ENCODE measurements at places on chromosomes 2 and 18.
A peak's percentile ranks its signal among the peaks of the same experiment; 100 is the strongest.

- no peak for DNase-seq
Observed at GRCh38 chr2:190717764-190718651, 69.1 kb downstream of the NAB1 start.

- no peak for DNase-seq
Observed at GRCh38 chr2:181107628-181107945, 127.2 kb downstream of the UBE2E3 start.

GRCh38 chr18:75115514-75115913 lies 93.4 kb downstream of the PTGR3 start:
- no peak for DNase-seq

DNA sequence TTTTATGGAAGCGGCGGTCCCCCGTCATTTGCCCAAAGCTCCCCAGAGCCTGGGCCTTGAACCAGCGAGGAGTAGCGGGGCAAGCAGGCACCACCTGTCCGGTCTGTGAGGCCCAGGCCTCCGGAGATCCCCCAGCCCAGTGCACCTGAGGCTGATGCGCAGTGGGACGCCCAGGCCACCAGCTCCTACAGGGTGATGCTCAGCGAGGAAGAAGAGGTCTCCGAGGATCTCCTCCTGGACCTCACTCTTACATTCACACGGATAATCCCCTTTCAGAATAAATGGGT lies 220.2 kb downstream of the NDUFA10 start:
- DNase-seq, result peak; percentile 6

- no peak for DNase-seq
Observed at GRCh38 chr2:132419235-132419634, 2.6 kb downstream of the GPR39 start.

GRCh38 chr2:128925631-128926030 lies 607.0 kb upstream of the HS6ST1 start:
- DNase-seq, result no peak

GRCh38 chr2:108385411-108386071 lies 7.8 kb downstream of the SULT1C4 start:
- no peak for DNase-seq

- DNase-seq, result no peak
Observed at GRCh38 chr2:109633284-109633961, 19.3 kb downstream of the SOWAHC start.

DNA sequence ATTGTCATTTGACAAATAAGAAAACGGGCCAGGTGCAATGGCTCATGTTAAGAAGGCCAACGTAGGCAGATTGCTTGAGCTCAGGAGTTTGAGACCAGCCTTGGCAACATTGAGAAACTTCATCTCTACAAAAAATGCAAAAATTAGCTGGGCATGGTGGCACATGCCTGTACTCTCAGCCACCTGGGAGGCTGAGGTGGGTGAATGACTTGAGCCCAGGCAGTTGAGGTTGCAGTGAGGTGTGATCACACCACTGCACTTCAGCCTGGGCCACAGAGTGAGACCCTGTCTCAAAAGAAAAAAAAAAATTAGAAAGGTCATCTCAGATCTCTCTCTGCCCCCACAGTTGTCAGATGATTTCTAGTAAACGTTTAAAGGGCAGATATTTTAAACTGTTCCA lies 4.4 kb downstream of the SESTD1 start:
- no peak for DNase-seq

GRCh38 chr2:106789185-106789584 lies 96.8 kb downstream of the ST6GAL2 start:
- DNase-seq, result no peak

DNA sequence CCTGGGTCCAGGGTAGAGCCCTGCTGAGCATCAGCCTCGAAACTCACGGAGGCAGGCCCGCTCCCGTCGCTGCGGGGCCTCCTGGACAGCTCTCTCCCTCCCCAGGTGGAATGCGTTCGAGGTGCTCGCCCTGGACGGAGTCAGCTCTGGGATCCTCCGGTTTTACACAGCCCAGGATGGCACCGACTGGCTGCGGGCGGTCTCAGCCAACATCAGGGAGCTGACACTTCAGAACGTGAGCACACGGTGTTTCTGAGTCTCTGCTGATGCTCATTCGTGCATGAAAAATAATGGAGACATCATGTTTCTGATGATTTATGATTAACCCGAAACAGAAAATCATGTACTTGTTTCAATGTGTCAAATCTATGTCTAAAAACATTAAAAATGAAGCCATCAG lies 175.5 kb upstream of the TPO start:
- DNase-seq, result no peak

GRCh38 chr18:44341759-44342158 lies 338.9 kb upstream of the SETBP1 start:
- DNase-seq, result no peak

DNA sequence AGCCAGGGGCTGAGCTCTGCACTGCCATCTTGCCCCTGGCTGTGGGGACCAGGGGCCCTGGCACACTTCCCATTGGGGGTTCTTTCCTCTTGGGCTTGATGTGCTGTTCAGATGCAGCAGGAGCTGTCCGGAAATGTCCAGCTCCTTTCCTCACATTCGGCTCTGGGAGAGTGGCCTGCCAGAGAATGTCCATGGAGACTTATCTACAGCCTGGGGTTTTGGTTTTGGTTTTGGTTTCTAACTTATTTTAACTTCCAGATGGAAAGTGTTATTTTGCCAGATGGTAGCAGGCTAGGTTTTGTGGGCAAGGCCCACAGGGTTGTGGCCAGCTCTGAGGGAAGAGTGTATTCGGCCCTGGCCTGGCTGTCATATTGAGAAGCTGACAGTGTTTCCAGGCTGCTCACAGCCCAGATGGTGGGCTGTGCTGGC lies 177.3 kb downstream of the ANKRD30B start:
- no peak for DNase-seq

- no peak for DNase-seq
Observed at GRCh38 chr18:23967321-23968089, 47.0 kb upstream of the TTC39C start.

- no peak for DNase-seq
Observed at GRCh38 chr18:2655954-2656236, 369 bp downstream of the SMCHD1 start.

DNA sequence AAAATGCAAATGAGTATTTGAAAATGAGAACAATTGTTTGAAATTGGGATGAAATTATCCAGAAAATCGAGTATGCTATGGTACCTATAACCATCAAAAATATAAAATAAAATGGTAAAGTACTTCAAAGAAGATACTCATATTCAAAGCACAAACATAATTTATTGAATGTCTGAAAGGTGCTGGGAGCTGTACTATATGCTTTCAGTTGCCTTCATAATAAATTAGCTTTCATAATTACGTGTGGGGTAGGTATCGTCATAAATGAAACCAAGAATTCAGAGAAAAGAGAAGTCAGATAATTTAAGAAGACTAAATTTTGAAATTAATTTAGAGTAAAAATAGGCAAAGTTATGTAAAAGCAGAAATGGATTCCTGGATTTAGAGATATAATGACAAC lies 721.9 kb upstream of the ACVR2A start:
- DNase-seq, result no peak

DNA sequence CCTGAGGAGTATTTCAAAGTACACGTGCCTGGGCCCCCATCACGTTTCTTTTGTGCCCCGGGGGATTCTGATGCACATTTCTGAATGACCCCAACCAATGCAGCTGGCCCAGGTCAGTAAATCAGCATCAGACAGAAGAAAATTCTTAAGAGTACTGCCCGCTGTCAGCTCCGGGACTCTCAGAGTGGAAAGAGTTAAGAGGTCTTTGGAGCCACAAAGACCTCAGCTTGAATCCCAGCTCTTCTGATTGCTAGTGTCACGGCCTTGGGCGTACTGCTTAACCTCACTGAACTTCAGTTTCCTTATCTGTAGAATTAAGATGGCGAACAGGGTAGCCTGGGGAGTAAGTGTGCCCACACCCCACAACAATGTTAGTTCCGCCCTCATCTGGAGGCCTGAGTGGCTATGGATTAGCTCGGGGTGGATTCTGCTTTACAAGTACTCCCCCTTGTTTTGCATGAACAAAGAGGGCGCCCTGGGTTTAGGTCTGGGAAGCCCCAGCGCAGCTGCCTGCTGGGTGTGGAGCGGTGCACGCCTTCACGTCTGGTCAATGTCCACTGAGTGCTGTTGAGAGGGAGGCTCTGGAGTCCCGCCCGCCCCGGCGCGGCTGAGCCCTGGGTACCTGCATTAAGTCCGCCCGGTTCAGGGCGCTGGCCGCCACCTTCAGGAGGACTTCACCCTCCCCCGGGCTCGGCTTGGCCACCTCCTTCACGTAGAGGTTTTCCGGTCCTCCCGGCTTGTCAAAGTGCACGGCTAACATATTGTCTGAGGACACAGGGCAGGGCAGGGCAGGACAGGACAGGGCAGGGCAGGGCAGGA lies 858 bp downstream of the TP53I3 start:
- peak; percentile 74 for DNase-seq

DNA sequence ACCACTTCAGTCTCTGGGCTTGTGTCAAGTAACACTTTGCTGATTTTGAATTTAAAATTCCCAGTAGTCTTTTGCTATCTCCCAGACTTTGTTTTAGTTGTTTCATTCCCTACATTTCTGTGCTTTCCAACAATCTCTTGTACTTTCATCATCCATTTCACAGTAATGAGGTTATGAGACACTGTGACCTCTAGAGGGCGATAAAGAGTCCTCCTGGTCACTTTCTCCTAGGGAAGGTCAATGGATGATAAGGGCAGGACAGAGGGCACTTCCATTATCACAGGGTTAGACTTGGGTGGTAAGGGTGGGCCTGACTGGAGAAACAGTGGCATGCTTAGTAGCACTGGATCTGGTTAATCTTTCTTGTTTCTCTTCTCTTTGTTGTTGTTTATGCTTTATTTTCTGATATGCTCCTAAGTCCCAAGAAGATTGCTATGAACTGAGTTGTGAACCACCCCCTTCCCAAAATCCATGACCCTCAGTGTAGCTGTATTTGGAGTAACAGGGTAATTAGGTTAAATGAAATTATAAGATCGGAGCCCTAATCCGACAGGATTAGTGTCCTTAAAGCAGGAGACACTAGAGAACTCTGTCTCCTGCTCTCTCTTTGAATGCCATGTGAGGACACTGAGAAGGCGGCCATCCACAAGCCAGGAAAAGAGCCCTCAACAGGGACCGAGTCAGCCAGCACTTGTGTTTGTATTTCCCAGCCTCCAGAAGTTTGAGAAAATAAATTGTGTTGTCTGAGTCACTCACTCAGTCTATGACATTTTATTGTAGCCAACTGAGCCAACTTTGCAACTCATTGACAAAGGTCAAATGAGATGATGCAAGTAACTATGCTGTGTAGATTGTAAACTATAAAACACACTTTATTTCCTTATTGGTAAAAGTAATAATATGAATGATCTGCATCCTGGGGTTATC lies 779.2 kb downstream of the CNTNAP5 start:
- no peak for DNase-seq

GRCh38 chr18:57961876-57962505 lies 82.0 kb upstream of the NEDD4L start:
- DNase-seq, result no peak

GRCh38 chr2:15834381-15835031 lies 105.8 kb upstream of the MYCN start:
- DNase-seq, result no peak

- no peak for DNase-seq
Observed at GRCh38 chr2:43609290-43609918, 13.6 kb upstream of the THADA start.

DNA sequence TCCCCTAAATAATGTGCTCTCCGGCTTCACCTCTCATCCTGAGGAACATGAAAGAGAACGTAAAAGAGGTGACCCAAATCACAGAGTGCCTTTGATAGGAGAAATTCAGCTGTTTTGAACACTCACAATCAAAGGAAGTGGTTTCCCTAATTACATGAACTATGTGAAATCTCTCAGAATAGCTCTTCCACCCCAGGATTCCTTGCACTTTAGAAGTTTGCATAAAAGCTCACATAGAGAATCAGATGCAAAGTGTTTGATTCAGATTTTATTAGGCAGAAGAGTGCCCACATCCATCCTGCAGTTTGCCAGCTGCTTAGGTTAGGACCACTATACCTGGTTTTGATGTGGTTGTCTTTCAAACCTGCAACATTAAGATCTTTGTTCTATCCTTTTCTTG lies 61.0 kb downstream of the MAP3K20 start:
- no peak for DNase-seq

DNA sequence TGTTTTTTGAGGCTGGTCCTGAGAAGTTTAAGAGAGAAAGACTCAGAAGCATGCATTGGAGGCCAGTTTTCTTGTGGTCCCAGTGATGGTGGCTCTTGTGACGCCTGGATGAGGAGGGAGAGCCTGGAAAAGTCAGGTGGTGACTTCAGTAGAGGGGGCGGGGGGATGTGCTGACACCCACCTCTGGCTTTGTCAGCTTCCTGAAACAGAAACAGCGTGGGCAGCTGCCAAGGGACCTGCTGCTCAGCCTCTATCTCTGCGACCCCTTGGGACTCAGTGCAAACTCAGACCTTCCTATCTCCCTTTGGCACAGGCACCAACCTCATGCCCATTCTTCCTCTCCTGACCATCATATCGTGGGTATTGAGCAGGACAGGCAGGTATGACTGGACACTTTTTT lies 6.4 kb downstream of the TGFBRAP1 start:
- peak; percentile 44 for DNase-seq

GRCh38 chr2:24973812-24974211 lies 2.1 kb upstream of the DNAJC27 start:
- no peak for DNase-seq

GRCh38 chr2:47917276-47917961 lies 11.1 kb upstream of the FBXO11 start:
- DNase-seq, result no peak

- DNase-seq, result no peak
Observed at GRCh38 chr2:108923019-108923700, 65.9 kb downstream of the EDAR start.

DNA sequence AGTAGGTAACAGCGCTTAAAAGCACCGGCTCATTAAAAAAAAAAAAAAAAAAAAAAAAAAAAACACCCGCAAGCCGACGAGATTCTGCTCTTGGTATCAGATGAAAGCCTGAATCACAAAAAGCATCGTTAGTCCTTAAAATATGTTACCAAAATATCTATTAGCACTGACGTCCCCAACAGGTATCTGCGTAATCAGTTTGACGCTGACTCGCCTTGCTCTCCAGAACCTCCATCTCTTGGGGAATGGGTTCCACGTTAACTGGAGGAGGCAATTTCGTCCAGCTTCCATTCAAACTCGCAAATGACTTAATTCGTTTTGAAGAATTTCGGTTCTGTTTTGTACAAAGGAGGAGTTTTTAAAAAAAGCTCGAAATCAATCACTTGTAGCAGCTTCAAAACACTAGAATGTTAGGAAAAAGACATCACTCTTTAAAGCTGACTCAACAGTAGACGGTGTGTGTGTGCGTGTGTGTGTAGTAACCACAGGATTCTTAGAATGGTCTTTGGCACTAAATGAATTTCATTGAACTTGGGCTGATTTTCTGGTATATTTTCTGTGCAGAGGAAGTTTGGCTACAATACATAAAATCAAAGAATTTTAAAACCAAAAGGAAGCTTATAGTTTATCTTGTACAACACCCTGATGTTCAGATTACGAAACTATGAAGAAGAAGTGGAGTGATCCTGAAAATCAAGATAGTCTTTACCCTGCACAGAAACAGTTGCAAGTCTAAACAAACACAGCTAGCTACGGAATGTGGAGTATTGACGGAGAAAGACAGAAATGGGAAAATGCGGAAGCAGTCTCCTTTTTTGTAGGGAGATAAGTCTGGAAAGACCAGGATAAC lies 1.1 kb upstream of the PGAP1 start:
- no peak for DNase-seq
